ENCODE measurements at places on chromosomes 1 and 21.

- peak; percentile 28 for DNase-seq
Observed at GRCh38 chr1:65459397-65459768, 38.9 kb downstream of the LEPR start.

- no peak for DNase-seq
Observed at GRCh38 chr21:38039841-38040240, 123.6 kb upstream of the KCNJ6 start.

DNA sequence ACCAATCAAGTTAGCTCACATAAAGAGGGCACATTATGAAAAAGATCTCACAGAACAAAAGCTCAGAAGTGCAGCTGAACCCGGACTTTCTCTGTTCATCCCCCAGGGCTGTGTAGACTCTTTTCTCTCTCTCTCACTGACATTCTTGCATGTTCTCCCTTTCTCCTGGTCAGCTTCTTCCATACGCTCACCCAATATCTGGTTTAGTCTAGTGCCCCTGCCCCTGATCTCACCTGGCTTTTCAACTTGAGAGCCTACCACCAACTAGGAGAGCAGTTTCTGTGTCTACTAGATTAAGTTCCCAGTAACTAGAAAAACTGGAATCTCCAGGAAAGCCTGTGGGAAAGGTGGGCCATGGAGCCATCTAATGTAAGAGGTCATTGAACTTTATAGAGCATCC is 126.9 kb upstream of the GRIK3 start:
- DNase-seq: no peak

GRCh38 chr1:9150582-9151327 is 21.9 kb upstream of the GPR157 start:
- no peak for DNase-seq

DNA sequence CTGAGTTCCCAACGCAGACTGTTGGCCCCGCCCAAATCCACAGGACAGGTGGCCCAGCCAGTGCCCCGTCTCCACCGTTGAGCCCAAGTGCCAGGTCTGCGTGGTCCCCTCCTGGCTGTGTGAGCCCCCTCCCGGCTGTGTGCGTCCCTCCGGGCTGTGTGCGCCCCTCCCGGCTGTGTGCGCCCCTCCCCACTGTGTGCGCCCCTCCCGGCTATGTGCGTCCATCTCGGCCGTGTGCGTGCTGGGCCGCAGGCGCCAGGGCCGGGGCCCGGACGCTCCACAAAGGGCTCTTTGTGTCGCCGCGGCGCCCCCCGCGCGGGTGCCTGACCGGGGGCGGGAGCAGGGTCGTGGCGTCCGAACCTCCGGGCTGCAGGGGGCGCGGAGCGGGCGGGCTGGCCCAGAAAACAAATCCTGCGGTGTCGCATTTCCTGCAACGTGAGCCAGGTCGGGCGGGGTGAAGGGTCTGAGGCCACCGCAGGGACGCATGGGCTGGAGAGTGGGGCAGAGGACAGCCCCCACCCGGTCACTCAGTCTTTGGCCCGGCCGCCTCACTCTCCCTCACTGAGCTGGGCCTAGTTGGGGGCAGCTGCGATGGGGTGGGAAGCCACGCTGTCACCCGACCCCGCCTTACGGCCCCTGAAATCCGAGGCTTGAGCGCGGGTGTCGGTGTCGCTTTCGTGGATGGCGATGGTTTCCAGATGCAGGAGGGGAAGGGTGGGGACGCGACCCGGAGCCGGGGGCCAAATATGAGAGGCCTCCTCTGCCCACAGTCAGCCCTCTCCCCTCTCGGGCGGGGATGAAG is 18.8 kb downstream of the TNFRSF25 start:
- no peak for DNase-seq

GRCh38 chr1:19923137-19923952 is at the start of gene PLA2G2E:
Gene PLA2G2E (minus strand): TSS chr1:19923617. CDS start chr1:19923559, 58 bp downstream.
- no peak for DNase-seq

GRCh38 chr1:207871117-207871649 is 39.7 kb downstream of the CD34 start:
- DNase-seq: no peak

- no peak for DNase-seq
Observed at GRCh38 chr1:53093451-53093754, 31.4 kb downstream of the PODN start.

GRCh38 chr1:98385652-98386051 is 275.9 kb upstream of the SNX7 start:
- no peak for DNase-seq

GRCh38 chr1:241531195-241532161 is 700 bp upstream of the KMO start:
- DNase-seq: peak; percentile 77

GRCh38 chr1:218353656-218354055 is 8.5 kb downstream of the TGFB2 start:
- DNase-seq: no peak

DNA sequence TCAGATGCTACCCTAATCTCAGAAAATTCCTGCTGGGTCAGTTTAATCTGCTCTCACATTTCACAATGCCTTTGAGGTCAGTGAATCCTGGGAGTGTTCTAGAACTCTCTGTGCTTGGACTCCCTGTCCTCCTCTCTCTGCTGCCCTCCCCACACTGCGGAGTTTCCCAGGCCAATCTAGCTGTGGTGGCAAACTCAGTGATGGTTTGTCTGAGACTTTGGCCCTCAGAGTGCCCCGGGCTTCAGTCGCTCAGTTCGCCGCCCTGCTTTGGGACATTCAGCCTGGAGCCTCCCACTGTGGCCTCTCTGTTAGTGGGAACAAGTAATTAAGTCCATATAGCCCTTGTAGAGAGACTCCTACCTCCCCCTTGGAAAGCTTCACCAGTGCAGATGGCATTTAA is 7.1 kb downstream of the C1orf226 start:
- no peak for DNase-seq

- DNase-seq: no peak
Observed at GRCh38 chr1:14435368-14436023, 163.0 kb upstream of the KAZN start.

- no peak for DNase-seq
Observed at GRCh38 chr1:160398823-160399222, 1.5 kb upstream of the VANGL2 start.

GRCh38 chr1:223091896-223092295 is 51.2 kb downstream of the TLR5 start:
- DNase-seq: no peak

GRCh38 chr1:238457610-238458009 is 566.9 kb upstream of the ZP4 start:
- no peak for DNase-seq

GRCh38 chr1:242005866-242006535 is 7.1 kb upstream of the MAP1LC3C start:
- DNase-seq: no peak

GRCh38 chr1:216937491-216937890 is 214.3 kb upstream of the ESRRG start:
- no peak for DNase-seq

GRCh38 chr1:175530622-175531375 is 212.6 kb downstream of the TNR start:
- no peak for DNase-seq

GRCh38 chr1:50959303-50959912 is 659 bp downstream of the FAF1 start:
- DNase-seq: peak; percentile 71

DNA sequence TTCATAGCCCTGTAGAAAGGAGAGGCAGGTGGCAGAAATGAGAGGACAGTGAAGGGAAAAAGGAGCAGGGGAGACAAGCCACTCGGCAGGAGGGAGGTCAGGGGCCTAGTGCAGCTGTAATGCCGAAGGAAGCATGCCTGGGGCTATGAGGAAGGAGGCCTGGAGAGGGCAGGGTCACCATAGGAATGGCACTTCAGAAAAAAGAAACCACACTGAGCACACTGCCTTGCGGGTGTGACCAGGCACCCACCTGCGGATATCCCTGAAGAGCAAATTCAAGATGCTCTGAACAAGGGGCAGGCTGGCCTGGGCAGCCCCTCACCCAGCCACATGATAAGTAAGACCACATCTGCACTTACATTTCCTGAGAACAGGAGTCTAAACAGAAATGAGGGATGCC is 104.7 kb downstream of the JAK1 start:
- DNase-seq: peak; percentile 13

GRCh38 chr1:243850452-243851256 is 611 bp upstream of the AKT3 start:
- DNase-seq: peak; percentile 81
